ENCODE measurements at places on chromosomes 5 and 9.

DNA sequence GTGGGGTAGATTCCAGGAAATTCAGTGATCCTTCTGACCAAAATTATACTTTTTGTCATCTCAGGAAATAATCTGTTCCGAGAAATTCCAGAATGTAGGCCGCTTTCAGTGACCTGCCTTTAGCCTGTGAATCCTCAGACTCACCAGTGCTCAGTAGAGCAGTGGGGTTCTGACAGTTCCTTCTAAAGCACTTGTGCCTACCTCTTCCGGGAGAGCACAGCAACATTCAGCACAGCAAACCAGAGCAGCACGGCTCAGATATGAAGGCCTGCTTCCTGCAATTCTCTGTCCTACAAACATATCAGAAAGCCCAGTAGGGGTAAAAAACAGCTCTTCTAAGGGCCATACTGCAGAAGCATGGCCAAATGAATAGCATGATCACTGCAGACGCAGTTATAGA lies 15.0 kb downstream of the FANCC start:
- no peak for DNase-seq

GRCh38 chr9:5838884-5839571 lies 6.1 kb upstream of the ERMP1 start:
- DNase-seq = no peak

DNA sequence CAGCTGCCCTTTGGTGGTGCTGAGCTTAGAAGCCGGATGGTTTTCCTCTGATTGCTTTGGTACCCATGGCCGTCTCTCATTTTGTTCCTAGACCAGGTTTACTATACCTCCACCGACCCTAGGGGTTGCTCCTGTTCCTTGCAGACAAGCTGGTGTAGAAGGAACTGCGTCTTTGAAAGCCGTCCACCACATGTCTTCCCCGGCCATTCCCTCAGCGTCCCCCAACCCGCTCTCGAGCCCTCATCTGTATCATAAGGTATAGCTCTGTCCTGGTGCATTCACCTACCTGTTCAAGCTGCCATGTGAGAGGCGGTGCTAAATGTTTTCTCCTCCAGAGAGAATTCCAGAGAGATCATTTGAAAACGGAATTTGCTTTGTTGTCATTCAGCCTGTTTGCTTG lies 39.5 kb downstream of the TENT4A start:
- no peak for DNase-seq

DNA sequence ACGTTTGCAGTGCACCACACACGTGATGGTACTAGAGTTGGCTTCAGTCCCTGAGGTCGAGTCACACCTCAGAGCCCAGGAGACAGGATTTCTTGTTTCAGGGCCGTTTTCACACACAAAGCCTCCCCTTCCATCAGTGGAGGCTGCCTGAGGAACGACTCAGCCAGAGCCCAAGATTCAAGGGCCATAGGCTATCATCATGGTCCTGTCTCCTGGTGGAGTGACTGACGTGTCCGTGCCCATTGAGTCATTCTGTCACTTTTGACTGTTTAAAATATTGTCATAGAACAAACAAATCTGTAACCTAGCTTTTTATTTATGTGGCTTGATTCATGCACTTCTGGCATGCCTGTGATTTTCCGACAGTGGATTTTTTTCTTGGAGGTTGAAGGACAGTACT lies 28.3 kb downstream of the CAMK2A start:
- DNase-seq = no peak

DNA sequence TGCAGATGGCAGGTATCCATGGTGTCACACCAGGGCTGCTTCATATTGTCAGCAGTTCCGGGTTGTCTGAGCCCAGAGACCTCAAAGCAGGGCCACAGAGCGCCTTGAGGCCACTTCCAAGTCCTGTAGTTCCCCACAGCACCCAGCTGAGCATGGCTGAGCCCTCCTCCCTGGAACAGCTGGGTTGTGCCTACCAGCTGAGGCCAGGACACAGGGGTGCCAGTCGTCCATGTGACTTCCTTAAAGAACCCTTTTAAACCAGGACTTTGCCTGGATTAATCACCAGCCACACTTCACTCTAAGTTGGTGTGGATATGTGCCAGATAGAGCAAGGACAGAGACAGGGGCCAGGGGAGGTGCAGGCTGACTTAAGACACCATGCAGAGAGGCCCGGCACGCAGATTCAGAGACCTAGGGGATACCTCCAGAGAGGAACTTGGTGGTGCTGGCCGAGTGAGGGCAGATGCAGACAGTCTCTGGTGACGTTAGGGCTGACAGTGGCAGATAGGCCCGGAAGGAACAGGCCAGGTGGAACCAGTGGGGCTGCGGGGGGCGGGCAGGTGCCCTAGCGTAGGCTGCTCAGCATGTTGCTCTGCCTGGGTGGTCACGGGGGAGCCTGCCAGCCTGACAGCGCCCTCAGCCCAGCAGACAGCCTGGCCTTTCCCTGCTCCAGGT lies 142.7 kb downstream of the CACNA1B start:
- no peak for DNase-seq

DNA sequence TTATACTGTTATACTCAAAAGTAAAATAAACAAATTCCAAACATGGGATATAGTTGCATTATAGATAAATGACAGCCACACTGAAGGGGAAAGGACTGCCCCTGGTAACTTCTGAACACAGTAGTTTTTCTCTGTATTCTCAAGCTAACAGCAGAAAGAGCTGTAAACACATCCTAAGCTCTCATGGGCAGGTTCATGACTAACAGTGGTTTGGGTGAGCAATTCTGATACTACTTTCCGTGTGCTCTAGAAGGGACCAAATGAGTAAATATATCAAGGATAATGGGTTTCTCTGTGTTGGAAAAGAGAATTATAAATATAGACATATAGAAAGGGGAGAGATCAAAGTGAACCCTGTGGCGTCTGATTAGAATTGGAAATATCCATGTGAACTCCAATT lies 2.2 kb upstream of the LCN6 start:
- no peak for DNase-seq

GRCh38 chr9:101376111-101376848 lies 8.5 kb downstream of the BAAT start:
- DNase-seq = no peak

- no peak for DNase-seq
These were observed 25.3 kb downstream of the CAMSAP1 start for GRCh38 chr9:135882011-135882410.

GRCh38 chr5:131379723-131380122 lies 115.9 kb downstream of the CDC42SE2 start:
- no peak for DNase-seq

GRCh38 chr9:124810663-124811355 lies 33.9 kb downstream of the OLFML2A start:
- no peak for DNase-seq

DNA sequence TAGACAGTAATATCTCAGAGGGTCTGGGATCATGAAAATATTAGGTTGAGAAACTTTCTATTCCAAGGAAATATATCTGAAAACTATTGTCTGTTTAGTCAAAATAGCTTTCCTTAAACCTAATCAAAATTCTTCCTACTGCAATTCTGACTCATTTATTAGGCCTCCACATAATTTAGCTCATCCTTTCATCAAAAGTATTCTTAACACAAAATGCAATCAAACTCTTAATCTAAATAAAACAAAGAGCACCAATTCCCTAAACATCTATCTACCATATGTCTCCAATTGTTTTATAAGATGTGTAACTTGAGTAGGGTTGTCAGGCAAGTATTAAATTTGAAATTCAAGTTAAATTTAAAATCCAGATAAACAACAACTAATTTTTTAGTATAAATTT lies 142.1 kb downstream of the PLK2 start:
- DNase-seq = no peak

DNA sequence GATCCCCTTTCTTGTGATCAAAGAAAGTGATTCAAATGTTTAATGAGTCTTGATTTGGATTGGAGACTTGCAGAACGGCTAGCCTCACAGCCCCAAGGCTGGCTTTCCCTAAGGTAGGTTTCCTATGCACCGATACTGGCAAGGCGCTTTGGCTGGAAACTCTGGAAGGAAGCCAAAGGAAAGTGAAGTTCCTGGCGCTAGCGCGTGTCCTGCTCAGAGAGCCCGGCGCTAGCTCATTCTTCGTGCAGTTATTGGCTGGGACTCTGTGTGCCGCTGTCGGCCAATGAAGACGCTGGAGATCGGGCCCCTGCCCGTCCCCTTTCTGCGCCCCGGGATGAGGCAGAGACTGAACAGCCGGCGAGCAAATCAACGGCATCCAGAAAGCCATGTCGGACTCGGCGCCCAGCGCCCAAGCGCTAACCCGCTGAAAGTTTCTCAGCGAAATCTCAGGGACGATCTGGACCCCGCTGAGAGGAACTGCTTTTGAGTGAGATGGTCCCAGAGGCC lies at the start of gene PCDHGC3:
PCDHGC3 (plus strand) TSS at position 342 of the 507 bp plus-strand sequence; CDS start at position 493, 151 bp downstream.
- peak; percentile 88 for DNase-seq

GRCh38 chr9:112084334-112084733 lies 90.8 kb downstream of the SUSD1 start:
- no peak for DNase-seq

DNA sequence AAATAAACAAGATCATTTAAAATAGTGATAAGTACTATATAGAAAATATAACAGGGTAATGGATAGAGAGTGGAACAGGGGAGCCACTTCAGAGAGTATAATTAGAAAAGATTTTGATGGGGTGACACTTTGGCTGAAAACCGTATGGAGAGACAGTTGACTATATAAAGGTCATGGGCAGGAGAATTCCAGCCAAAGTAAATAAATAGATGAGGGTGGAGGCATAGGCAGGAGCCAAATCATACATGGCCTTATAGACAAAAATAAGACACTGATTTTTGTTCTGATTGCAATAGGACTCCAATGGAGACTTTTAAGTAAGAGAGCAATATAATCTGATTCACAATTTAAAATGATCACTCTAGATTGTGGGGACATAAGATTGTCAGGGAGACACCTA lies 37.5 kb upstream of the NUDT12 start:
- no peak for DNase-seq

DNA sequence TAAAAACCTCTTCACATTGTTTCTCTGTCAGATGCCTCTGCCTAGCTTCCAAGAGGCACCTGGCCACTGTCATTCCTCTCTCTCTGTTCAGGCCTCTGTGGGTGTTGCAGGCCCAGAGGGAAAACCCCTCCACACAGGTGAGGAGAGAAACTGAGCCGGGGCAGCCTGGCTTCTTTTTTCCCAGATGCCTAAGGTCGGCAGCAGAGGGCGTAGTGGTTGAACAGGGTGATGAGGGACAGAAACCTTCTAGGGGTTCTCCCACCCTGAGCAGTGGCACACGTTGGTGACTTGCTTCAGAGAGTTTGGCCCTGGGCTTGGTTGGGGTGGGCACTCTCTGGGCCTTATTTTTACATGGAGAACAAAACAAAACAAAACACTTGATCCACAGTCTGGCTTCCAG lies 12.2 kb downstream of the IL9 start:
- DNase-seq = no peak

DNA sequence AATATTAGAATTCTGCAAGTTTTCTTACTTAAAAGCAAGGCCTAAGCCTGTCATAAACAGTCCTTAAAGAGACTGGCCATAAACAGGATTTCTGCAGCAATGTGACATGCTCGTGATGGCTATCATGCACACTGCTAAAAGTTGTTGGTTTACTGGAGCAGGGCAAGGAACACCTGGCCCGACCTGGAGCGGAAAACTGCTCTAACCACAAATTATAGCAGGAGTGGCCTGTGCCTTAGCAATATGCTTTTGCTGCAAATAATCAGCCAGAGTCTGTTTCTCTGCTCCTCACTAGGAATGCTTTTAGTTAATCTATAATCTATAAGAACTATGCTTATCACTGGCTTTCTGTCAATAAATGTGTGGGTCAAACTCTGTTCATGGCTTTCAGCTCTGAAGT lies 322.9 kb upstream of the RPS23 start:
- DNase-seq = no peak

GRCh38 chr5:176736931-176737745 lies 73.2 kb upstream of the UNC5A start:
- no peak for DNase-seq

Data from HAP-1 (cell line).